ENCODE measurements at places on chromosomes 7 and 10.
A peak's percentile ranks its signal among the peaks of the same experiment; 100 is the strongest.

GRCh38 chr7:5423976-5424748 lies 528 bp upstream of the TNRC18 start:
- ATAC-seq = peak; percentile 54

DNA sequence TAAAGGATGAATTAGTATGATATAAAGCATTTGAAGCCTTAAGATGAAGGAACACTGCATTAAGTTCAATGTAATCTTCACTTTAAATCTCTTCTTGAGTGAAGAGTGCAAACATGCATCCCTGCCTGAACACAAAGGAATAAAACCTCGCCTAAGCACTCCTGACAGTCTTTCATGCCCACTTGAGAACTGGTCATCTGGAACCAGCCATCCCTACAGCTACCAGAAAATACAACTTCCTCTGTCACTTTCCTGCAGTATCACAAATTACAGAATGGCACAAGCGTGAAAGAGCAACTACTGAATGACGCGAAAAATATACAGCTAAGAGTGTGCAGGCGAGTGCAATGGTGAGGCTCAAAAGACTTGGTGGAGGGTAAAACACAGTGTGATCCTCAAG lies 1079.9 kb downstream of the CNTNAP2 start:
- no peak for ATAC-seq

- no peak for ATAC-seq
Measured at GRCh38 chr10:26776258-26776657, 78.8 kb downstream of the PDSS1 start.

DNA sequence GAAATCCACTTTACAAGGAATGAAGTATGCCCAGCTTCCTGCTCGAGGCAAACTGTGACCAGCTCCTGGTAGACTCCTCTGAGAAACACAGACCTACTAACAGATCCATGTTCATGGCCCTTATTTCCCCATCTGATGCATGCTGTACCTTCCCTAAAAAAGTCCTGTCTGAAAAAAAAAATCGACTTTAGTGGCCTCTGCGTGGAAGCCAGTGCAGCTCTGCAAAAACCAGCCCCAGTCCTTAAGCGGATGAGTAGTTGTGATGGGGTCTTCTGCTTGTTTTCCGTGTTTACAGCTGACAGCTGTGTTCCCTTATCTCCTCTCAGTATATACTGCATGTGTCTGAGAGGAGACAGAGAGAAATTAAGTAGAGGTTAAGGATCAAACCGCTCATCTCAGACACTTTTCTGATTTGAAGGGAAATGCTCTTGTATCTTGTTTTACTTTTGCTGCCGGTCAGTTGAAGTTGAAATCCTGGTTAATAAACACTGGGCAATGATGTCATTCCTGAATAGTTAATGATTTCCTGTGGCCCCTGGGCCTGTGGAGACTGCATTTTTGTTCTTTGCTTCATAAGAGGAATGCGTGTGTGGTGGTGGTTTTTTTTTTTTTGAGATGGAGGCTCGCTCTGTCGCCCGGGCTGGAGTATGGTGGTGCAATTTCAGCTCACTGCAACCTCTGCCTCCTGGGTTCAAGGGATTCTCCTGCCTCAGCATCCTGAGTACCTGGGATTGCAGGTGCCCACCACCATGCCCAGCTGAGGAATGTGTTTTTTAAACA lies 67.6 kb downstream of the DOCK1 start:
- no peak for ATAC-seq

DNA sequence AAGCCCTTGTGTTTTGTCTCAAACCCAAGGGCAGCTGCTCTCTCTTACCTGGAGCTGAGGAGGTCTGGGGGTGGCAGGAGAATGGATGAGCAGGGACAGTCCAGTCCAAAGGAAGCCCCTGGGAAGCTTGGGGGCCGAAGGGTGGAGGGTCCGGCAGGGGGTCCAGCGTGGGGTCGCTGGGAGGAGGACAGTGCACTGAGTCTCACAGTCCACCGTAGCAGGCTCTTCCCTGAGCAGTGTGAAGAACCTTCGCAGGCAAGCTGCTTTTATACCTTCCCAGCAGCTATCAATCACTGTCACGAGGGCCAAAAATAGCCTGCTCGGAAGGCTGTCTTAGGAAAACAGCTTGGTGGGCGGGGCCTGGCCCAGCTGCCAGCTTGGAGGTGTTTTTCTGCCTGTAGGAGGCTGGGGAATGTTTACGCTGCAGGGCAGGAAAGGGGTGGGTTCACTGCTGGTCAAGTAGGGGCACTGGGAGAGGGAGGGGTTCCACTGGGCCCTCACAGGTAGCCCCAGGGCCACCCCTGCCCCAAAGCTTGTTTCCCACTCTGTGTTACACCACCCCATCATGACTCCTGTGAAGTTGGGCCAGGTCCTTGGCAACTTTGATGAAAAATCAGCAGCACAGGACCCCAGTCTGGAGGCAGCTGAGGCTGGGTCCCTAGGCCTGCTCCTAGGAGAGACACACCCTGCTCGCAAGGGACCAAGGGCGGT lies at the start of gene DEPP1:
DEPP1 (minus strand) TSS at position 240 of the 711 bp plus-strand sequence. CDS start 779 bp downstream, outside the sequence.
- ATAC-seq = no peak

- no peak for ATAC-seq
Measured at GRCh38 chr7:157555313-157555712, 218.5 kb downstream of the DNAJB6 start.

GRCh38 chr10:14782691-14783363 lies 8.1 kb upstream of the FAM107B start:
- no peak for ATAC-seq

DNA sequence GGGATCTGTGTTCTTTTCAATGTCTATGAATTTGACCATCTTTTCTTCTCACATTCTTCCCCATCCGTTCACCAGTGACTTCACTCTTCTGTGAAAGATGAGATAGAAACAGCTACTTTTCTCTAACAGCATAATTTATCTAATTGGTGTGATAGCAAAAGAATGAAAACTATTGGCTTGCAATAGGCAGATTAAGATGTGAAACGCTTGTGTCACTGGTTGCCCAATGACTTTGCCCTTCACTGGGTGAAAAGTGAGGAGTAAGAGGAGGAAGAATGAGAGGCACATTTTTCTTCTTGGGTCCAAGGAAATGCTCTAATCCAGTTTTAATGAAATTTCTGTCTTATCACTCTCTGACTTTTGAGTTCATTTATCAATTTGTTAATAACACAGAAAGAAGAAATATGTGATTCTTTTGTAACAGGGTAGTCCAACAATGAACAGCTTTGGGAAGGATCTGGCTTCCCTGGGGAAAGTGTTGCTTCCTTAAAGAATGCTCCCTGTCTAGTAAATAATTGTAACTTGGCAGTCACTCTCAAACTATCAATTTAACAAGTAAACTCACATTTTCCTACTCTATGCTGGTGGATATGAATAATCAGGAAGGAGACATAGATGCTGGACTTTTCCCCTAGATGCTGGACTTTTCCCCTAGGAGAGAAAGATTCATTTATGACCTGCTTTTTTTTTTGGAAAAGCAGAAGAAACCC lies 35.1 kb downstream of the BET1 start:
- ATAC-seq = no peak

GRCh38 chr7:130492523-130493274 lies 814 bp downstream of the MEST start:
- no peak for ATAC-seq

DNA sequence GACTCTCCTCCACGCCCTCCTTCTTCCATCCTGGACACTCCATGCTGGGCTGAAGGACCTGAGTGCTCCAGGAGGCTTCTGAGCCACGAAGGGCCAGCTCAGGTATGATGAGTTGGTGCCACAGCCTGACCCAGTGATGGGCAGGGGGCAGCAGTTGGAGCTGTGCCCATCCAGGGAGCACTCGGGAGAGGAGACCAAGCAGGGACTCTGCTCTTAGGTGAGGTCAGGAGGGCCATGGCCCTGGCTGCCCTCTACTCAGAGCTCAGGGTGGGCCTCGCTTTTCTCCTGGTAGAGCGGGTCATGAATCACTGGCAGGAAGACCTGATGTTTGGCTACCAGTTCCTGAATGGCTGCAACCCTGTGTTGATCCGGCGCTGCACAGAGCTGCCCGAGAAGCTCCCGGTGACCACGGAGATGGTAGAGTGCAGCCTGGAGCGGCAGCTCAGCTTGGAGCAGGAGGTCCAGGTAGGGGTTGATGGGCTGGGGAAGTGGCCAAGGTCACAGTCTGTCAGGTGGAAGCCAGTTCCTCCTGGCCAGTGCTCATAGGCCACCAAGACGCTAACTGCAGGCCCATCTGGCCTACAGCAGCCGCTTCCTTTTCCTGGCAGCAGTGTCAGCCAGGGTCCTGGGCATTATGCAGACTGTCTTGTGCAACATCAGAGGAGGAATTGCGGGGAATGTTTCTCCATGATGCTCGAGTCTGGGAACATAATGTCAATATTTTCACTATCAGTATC lies 50.8 kb downstream of the ALOX5 start:
- no peak for ATAC-seq

- ATAC-seq = no peak
Measured at GRCh38 chr10:47283101-47283630, 16.8 kb upstream of the GDF10 start.

- ATAC-seq = no peak
Measured at GRCh38 chr10:35214607-35215020, 88.0 kb downstream of the CREM start.

- no peak for ATAC-seq
Measured at GRCh38 chr10:75229971-75230370, 5.8 kb downstream of the COMTD1 start.

- peak; percentile 97 for ATAC-seq
Measured at GRCh38 chr10:15859906-15860691, at the start of gene MINDY3. Gene MINDY3, minus strand, starts transcription at chr10:15860507. Its CDS starts 208 bp downstream, at chr10:15860299.

GRCh38 chr7:54823776-54824175 lies 64.8 kb upstream of the SEC61G start:
- ATAC-seq = no peak

- no peak for ATAC-seq
Measured at GRCh38 chr10:124069341-124070264, 23.8 kb downstream of the CHST15 start.

DNA sequence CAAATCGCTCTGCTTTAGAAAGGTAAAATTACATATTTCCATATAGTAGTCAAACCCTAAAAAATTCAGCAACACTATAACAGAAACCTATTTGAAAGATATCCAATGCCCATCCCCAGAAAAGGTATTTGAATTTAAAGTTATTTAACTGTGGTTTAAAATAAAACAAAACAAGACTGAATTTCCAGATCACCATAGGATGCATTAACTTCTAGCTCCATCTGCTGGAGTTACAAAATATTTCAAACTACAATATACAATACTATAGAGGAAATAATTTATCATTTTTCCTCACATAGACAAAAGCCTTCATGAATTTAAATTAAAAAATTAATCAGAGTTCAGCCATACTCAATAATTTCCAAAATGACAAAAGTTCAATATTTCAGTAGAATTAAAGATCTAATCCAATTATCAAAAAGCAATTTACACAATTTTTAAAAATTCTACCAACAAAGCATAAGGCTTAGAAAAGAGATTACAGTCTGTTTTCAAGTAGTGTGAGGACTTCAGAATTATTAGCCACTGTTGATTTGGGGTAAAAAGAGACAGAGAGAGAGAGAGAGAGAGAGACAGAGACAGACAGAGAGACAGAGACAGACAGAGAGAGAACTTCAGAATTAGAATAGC lies 75.9 kb downstream of the LMBR1 start:
- ATAC-seq = no peak

DNA sequence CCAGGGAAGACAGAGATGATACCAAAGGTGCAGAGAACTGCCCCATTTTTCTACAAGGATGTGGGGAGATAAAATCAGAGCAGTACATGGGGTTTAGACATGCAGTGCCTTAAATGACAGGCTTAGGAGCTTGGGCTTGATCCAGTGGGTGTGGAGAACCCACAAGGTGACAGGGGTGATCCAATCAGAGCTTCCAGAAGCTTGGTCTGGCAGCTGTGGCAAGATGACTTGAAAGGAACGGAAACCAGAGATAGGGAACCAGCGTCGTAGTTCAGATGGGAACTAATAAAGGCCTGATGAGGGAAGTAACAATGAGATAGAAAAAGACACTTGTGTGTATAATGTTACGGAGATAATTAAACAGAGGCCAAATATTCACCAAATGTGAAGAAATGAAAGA lies 80.7 kb downstream of the SLC37A3 start:
- ATAC-seq = no peak

GRCh38 chr10:90784771-90785170 lies 73.1 kb downstream of the HTR7 start:
- ATAC-seq = no peak

GRCh38 chr7:142177869-142178268 lies 66.4 kb downstream of the MGAM2 start:
- no peak for ATAC-seq

DNA sequence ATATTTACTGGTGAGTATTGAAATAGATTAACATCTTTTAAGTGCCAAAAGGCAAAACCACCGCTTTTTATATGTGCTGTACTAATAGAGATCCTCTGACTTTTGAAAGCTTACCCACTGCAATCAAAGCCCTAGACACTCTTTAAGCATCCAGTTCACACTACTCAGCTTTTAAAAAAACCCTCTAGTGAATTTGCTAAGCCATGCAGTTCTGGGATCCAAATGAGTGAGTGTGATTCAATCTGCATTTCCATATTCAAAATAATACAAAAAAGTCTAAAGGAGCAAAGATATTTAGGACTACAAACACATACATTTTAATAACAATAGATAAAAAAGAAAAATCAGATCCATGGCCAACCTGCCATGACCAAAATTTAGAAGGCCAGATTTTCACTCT lies 288.2 kb downstream of the MAGI2 start:
- ATAC-seq = no peak

DNA sequence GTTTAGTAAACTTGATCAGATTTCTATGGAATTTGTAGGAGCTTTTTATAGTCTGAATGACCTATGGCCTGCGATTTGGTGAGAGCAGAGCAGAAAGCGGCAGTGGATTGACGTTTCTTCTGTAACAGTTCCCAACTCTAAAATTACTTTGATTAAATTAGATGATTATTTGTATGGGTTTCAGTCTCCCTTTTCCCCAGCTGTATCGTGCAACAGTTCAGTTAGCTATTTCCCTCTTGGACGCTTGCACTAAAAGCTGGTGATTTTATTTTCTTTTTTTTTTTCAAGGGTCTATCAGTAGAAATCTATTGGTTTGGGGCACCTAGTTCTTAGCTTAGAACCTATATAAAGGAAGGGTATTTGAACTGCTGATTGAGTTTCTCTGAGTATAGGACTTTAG lies 6.8 kb downstream of the AHCYL2 start:
- no peak for ATAC-seq

DNA sequence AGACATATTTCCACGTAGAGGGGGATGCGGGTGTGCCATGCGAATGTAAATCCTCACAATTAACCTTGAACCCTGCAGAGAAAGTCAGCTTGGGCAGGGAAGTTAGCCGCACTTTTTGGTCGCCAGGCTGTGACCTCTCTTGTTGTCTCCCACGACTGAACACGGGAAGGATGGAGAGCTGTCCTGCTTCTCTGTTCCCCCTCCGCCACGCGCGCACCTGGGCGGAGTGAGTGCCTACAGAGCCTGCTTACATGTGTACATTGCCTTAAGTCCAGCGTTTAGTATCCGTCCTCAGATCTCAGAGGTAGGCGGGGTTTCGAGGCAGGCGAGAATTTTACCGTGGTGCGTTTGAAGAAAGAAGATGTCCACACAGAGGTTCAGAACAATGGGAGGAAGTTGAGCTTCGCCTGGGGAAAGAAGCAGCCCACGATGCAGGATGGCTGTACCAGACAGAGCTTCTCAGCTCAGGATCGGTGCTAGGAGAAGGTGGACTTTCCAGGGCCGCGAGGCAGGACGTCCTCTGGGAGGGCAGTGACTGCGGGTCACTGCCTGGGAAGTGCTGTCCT lies 482 bp upstream of the ERCC6 start:
- peak; percentile 46 for ATAC-seq

GRCh38 chr7:24051651-24052050 lies 232.3 kb upstream of the NPY start:
- no peak for ATAC-seq

GRCh38 chr7:42238709-42239366 lies 1.8 kb upstream of the GLI3 start:
- no peak for ATAC-seq

GRCh38 chr7:66739953-66740301 lies 606 bp upstream of the RABGEF1 start:
- no peak for ATAC-seq

Measured in stimulated activated memory B cell treated with anti-CD40 and anti-IgM and Interleukin-4, amounts not matched to agents 10 μg/mL and 1 μg/mL and 100 μg/mL, for 72 hours (primary cell).